Esophagus mucosa (tissue), 1 donor: ENCODE measurements at places on chromosomes 11 and 22. TPM values are rescaled to one million over a fixed set of nuclear protein-coding genes. Genes with fewer than 3 reads are reported as not detected.

DNA sequence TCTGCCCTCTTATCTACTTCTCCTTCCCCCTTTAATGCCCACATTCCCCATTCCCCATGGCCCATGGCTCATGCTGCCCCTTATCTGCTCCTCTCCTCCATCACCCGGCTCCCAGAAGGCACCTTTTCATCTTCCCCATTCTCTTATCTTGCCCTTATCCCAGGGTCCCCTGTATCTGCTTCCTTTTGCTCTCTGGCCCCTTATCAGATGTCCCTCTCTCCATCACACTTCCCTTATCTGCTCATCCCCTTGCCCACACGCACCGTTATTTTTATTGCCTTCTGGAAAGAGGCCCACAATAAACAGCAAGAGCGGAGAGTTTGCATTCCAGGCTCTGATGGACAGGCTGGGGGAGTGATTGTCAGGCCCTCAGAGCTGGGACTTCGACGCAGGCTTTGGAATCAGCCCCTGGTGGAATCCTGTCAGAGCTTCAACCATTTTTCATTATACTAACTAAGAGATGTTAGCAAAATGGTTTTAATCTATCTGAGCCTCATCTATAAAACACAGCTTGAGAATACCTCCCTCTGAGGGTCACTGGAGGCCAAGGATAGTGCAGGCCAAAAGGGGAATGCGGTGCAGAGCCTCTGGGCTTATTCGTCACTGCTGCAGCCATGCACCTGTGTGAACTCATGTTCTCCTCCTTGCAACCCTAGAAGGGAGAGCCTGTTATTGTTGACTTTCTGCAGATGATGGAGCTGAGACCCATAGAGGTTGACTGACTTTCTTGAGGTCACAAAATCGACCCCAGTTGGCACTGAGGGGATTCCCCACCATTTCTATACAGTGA lies 37.0 kb upstream of the LRRC55 start:
- ATAC-seq, result no peak

DNA sequence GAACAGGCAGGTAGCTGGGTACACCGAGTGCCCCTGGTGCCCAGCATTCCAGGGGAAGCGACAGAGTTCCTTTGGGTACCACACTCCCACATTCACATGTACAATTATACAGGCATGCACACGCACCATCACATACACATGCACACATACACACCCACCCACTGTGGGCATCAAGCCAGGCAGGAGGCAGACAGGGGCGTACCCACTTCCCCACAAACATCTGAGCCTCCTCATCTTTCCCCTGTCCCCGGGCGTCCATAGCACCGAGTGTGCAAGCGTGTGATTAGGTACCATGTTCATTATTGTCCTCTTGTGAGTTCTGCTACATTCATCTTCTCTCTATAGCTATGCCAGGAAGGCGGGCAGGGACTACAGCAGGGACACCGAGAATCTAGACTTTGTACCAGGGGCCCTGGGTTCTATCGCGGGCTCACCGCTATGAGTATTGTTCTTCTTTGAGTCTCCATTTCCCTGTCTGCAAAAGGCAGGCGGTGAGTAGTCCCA lies 2.1 kb upstream of the CARD10 start:
- ATAC-seq, result no peak

DNA sequence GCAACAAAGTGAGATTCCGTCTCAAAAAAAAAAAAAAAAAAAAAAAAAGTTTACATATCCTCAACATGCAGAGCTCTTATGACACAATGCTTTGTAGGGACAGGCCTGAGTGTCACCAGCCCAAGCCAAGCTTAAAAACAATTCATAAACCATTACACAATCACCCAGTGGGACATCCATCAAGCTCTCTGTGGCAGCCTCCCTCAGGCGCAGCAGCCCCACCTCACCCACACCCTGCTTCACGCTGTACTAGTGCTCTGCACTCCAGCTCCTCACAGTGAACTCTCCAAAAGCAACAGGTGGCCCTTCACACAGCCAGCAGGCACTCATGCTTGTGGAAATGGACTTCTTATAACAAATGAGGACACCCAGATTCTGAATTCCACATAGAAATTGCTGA lies 3.5 kb upstream of the FOXRED2 start:
- ATAC-seq, result peak; percentile 86

- no peak for ATAC-seq
Measured at GRCh38 chr11:102396708-102397563, 49.9 kb downstream of the BIRC2 start.

The HBE1 gene
- not detected for total RNA-seq

The MMP8 gene
- total RNA-seq, result not detected

The KRTAP5-9 gene
- total RNA-seq, result 0.36 TPM

The C11orf21 gene
- total RNA-seq, result 0.08 TPM

The RAB39A gene
- total RNA-seq, result not detected
